ENCODE measurements at places on chromosomes 12 and 14. TPM values are rescaled to one million over a fixed set of nuclear protein-coding genes. Genes with fewer than 3 reads are reported as not detected.

The DDN gene
- 0.32 TPM for total RNA-seq

- ATAC-seq = peak; percentile 23
Measured at GRCh38 chr12:49706351-49707127, 666 bp downstream of the FMNL3 start.

GRCh38 chr12:66708704-66709456, 30.0 kb upstream of the GRIP1 start:
- no peak for ATAC-seq

DNA sequence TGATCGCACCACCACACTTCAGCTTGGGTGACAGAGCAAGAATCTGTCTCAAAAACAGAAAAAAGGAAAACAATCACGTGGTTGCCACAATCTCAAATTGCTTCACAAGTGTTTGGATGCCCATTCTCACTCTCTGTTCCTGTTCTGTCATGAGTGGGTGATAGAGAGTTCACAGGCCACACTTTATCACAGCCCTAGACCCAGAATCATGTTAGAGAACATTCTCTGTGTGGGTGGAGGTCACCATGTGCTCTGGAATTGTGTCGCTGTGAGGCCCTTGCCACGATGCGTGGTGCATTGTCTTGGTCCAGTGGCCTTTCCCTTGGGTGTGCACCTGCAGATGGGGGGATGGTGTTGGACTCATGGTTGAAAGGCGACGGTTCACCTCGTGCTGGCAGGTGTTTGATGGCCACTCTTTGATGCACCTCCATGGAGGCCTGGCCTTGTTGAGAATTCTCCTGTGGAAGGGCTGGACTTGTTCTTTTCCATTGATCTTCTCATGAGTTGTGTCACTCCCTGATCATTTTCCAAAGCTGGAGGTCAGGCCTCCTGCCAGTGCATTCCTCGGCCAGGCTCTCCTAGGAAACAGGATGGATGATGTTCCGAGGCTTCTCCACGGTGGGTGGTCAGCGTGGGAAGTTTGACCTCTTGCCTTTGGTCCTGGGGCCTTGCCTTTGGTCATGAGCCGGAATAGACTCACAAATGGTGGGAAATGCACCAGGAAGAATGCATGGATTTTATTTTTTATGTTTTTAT, 91.9 kb downstream of the SLC24A4 start:
- no peak for ATAC-seq

DNA sequence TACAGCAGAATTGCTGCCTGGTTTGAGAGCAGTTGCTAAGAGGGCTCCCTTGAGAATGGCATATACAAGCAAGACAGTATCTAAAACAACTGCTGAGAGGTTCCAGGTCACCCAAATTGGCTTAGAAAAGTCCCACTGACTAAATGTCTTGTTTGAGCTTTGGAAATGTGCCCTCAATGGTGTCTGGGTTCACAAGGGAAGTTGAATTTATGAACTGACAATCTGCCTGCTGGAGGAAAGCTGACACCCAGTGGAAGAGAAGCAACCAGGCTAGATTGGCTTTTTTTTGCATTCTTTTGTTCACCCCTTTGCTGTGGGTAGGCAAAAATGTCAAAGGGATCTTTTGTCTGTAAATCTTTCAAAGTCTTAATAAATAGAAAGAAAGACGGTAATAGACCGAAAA, 44.6 kb upstream of the NPFF start:
- no peak for ATAC-seq

- no peak for ATAC-seq
Measured at GRCh38 chr12:70319605-70320004, 46.5 kb upstream of the KCNMB4 start.

- peak; percentile 75 for ATAC-seq
Measured at GRCh38 chr12:49296034-49296835, 1.3 kb downstream of the PRPH start.

DNA sequence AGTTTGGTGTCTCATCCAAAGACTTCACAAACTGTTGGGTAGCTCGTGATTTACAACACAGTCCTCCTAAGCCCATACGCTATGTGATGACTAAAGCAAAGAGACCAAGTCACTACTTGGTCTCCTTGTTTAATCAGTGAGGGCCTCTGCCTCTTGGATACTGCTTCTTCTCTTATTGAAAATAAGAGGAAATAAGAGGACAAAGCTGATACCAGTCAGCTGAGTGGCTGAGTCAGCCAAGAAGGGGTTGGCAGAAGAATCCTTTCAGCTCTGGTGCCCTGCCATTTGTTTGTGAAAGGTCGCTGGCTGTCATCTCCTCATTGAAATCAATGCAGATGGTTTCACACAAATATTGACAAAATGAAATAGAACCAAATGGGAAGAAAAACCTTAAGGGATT, 67.5 kb upstream of the SLC35F4 start:
- ATAC-seq = no peak

The HOXC4 gene
- total RNA-seq = 0.16 TPM

DNA sequence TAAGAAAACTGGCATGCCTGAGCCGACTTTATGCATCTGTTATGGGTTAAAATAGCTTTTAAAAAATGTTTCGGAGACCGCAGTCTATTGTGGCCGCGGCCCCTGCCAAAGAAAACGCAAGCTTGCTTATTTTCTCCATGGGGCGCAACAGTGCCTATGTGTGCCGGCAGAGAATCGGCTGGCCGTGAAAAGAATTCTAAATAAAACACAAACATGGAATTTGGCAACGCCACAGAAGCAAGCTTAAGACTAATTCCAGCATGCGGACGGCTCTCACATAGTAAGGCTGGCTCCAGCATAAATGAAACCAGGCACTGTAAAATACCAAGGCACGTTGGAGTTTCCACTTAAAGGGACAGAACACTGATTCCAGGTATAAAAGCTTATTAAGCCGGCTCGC, 56.7 kb downstream of the BCL11B start:
- no peak for ATAC-seq
